ENCODE measurements at places on chromosomes 1 and 21.

DNA sequence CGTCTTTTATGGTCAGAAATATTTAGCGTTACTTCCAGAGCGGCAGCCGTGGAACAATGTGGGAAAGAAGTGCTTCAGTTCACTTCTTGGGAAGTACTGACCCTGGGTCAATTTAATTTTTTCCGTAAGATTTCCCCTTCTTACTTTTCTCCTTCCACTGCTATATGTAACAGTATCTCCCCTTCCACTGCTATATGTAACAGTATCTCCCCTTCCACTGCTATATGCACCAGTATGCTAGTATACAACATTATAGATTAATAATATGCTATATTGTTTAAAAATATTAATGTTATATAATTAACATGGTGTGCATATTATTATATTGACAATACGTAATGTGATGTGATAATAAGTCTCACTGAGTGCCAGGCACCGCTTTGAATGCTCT is 69.7 kb upstream of the ERG start:
- DNase-seq, result no peak

DNA sequence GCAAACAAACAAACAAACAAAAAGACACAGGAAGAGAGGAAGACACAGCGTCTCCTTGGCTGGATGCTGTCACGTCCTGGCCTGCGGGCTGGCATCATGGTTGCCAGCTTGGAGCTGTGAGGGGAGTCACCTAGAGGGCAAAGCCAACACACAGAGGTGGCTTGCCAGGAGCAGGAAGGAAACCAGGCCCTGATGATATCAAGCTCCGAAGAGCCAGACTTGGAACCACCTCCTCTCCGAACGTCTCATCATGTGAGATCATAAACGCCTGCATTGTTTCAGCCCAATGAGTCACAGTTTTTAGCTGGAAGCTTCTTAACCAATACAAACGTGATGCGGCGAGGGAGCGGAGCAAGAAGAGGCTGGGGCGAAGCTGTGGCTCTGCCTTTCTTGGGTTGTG is 8.7 kb downstream of the PLA2G2D start:
- no peak for DNase-seq

GRCh38 chr1:156138458-156138867 is 14.9 kb upstream of the SEMA4A start:
- DNase-seq, result no peak

DNA sequence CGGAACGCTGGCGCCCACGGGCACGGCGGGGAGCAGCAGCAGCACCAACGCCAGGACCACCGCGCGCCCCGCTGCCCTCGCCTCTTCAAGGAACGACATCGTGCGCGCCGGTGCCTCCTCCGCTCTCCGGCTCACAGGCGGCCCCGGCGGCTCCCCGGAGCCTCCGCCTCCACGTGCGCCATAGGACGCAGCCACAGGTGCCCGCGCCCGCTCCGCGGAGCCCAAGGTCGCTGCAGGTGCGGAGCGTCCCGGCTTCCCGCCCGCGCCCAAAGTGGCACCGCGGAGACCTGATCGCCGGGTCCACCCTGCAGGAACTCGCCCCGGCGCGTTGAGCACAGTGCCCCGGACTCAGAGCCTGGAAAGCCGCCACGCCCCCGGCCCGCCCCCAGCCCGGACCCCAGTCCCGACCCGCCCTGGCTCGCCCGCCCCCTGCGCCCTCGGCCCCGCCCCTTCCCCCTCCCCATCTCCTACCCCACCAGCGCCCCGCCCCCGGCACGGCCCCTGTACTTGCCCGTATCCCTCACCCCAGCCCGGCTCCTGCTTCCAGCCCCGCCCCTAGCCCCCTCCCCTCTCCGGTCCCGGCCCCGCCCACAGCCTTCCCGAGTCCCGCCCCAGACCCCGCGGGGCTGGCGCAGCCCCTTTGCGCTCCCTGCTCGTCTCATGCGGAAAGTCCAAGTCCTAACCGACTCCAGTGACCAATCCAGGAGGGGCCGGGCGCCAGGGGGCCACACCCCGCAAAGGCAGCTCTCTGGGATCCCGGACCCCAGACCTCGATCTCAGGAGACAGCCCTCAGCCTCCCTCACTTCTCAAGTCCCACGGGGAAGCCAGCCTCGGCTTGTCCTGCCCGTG is at the start of gene MEGF6:
TSS of gene MEGF6 (minus strand) at position 339 of the 850 bp plus-strand sequence. CDS start at position 99, 240 bp downstream.
- DNase-seq, result peak; percentile 65

DNA sequence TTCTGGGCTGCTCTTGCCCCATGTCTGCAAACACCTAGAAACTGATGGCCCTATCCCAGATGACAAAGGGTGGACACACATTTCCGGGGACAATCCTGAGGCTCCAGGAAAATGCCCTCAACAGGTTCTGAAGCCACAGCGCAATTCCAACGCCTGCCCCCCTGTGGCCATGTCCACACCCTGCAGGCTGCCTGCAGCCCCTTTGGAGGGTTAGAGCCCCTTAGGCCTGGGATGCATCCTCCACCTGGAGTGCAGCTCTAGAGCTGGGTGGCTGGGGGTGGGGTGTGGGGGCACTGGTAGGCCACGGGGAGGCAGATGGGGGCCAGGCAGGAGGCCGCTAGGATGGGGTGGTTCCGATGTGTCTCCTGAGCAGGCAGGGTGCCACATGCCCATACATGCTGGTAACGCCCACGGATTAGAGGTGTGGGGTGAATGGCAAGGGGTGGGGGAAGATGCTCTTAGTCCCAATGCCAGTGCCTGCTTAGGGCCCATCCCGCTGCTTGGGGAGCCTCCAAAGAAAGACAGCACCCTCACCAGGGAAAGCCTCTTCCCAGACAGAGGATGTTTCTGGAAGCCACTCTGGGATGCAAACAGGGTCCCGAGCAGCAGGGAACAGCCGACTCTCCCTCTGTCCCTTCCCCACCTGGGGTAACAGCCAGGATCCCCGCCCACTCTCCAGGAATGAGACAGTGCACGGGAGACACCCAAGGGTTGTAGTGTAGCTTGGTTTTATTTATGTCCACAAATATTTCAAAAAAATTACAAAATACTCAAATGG is 34.0 kb downstream of the SLC45A1 start:
- peak; percentile 46 for DNase-seq

DNA sequence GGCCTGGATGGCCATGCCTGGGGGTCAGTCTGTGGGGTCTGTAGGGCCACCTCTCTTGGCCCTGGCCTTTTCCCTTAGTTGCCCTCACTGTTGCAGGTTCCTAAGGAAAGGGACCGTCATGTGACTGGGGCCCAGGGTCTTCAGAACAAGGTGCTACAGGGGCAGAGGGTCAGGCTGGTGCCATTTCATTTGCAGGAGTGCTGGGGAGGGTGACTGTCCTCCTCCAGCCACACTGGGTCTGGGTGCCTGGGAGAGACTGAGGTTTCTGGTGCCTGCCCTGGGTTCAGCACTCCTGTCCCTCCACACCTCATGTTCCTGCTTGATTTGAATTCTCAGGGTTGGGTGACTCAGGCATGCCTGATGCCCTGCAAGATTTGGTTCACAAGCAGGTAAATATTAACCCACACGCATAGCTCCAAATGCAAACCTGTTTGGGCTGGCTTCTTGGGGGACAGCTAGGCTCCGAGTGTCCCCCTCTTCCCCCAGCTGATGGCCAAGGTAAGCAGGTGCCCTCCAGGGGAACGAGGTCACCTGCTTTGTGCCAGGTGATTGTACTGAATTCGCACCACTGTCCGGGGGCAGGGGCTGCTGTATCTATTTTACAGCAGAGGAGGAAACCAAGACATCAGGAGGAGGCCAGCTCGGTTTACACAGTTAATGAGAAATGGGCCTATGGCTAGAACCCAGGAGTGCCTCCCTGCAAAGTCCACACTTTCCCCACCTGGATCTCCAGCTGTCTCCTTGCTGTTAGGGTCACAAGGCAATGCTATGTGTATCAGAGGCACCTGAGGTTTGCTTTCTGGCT is 20.3 kb downstream of the ARHGEF10L start:
- no peak for DNase-seq
